ENCODE measurements at places on chromosomes 5 and 9.

- no peak for DNase-seq
Measured at GRCh38 chr9:131304676-131305355, 15.3 kb downstream of the PLPP7 start.

DNA sequence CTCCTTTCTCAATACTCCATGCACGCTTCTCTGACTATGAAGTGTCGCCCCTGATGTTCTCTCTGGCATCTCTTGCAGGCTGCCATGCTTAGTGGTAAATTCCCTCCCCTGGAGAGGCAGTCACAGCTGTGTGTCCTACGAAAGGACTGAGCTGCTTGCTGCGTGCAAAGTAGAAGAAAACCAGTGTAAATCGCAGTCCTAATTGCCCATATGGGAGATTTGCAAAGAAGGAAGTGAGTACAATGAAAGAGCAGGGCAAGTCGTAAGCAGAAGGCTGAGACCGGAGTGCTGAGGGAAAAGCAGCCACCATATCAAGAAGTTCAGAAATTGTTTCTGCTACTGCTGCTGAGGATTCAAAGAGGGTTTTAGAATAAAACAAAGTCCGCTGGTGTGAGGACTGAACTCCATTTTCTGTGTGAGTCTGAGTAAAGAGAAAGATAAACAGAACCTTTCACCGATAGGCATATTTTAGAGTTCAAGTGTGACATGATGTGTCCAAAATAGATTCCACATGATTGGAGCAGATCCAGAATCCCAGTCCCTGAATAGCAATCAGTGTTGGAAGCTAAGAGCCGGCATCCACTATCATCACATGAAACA is 507.8 kb upstream of the MPDZ start:
- DNase-seq: no peak

DNA sequence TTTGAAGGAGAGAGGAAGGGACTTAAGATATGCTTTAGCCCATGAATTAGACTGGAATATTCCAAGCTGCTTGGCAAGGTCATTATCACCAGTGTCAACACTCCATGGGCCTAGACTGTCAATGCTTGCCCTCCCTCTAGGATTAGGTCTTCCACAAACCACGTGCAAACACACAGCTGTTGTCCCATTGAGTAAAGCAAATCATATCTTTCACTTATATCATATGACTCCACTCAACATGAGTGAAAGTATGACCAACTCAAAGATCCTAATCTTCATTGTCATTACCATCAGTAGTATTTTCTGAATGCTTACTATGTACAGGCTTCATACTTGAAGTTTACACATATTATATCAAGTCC is 57.0 kb upstream of the GRAMD2B start:
- DNase-seq: no peak

DNA sequence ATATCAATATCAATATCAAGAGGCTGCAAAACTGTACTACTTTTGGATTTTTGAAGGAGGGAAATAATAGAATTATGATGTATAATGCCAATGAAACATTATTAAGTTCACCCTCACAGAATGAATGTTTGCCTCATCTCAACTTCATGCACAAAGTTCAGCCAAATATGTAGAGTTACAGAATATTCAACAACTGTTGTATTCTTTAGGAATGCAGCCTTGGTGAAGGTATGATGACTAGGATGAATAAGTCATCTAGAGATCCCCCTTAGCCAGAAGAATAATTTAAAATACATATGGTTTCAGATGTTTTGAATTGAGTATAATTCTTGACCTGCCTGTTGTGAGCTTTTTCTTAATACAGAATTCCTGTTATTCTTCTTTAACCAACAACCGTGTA is 308.3 kb downstream of the COX7C start:
- no peak for DNase-seq

GRCh38 chr9:126621919-126622735 is 8.4 kb downstream of the LMX1B start:
- no peak for DNase-seq

DNA sequence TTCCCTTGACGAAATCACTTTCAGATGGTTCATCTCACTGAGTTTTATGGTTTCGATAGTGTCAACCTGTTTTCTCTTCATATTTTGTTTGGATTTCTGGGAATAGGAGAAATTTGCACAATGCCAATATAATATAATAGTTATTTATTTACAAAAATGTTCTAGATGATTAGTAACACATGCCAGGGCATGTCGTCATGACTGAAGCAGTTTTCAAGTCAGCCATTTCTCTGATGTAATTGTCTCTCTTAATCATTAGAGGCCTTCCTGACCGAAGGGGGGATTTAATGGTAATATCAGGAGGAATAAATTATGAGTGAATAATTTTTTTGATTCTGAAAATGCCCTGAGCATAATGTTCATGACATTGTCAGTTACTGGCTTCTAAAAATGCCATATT is 246.5 kb upstream of the ATP10B start:
- DNase-seq: no peak

- no peak for DNase-seq
Measured at GRCh38 chr9:108709997-108710396, 145.8 kb downstream of the ACTL7B start.

DNA sequence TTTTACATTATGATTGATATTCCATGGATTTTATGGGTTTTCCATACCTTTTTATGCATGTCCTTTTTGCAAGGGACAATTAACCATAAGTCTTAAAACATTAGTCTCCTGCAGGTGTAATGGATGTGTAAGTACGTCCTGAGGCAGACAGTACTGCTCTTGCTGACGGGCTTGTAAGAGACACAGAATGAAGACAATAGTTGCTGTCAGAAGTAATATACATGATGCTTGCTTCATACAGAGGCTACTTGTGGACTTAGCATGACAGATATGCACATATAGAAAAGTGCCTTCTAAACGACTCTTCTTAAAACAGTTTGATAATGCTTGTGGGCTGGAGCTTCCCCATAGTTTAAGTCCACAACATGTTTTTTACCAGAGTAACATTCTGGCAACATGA is 182.7 kb downstream of the SPATA31D1 start:
- DNase-seq: no peak

GRCh38 chr5:28305891-28306290 is 1267.5 kb upstream of the CDH9 start:
- DNase-seq: no peak

- DNase-seq: no peak
Measured at GRCh38 chr9:32490601-32491000, 35.4 kb downstream of the RIGI start.

DNA sequence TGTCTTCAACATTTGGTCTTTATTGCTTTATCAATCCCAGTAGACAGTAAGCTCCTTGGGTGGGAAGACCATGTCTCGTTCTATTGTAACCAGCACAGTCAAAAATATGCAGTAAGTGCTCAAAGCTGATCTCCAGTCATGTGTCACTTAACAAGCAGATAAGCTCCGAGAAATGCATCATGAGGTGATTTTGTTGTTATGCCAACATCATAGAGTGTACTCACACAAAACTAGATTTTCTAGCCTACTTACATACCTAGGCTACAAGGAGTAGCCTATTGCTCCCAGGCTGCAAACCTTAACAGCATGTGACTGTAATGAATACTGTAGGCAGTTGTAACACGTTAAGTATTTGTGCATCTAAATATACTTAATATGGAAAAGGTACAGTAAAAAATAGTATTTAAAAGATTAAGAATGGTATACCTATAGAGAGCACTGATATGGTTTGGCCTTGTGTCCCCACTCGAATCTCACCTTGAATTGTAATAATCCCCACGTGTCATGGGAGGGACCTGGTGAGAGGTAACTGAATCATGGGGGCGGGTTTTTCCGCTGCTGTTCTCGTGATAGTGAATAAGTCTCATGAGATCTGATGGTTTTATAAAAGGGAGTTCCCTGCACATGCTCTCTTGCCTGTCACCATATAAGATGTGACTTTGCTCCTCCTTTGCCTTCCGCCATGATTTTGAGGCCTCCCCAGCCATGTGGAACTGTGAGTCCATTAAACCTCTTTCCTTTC is 39.8 kb upstream of the PCSK5 start:
- no peak for DNase-seq

DNA sequence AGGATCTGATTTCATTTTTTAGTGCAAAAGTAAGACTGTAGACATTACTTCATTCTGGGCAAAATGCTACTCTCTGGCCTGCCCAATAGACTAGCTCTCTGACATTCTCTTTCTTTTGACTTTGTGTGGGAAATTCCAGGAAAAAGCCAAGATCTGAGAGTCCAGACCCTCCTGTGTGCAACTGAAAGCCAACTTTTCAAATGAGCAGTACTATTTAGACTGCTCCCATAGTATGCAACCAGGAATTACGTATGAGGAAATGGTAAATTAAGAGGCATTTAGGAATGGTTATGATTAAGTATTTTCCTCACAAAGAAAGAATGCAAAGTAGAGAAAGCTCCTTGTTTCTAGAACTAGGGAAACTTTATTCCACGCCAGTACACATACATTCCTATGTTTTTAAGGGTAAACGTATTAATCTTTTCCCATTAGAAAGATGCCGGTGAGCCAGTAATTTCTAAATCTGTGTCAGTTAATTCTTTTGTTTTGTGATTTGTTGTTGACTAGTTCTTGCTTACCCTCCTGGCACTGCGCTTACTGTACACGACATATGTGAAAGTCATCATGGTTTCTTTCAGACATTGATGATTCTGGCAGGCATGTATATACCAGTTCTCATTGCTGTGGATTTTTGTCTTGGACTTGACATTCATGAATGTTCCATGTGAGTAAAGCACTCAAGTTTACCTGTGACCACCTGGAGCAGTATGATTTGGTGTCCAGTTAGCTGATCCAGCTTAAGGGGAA is 56.0 kb downstream of the AOPEP start:
- no peak for DNase-seq

- no peak for DNase-seq
Measured at GRCh38 chr5:141172381-141173204, at the start of gene PCDHB7. Gene PCDHB7, plus strand, starts transcription at chr5:141172644. Its CDS starts 192 bp downstream, at chr5:141172836.

GRCh38 chr9:73981405-73981804 is 515.7 kb upstream of the RORB start:
- no peak for DNase-seq

Measured in activated naive CD4-positive, alpha-beta T cell treated with anti-CD3 and anti-CD28 coated beads, Interleukin-2, amount 50 U/mL, for 16 hours (primary cell).